ENCODE measurements at places on chromosomes 7 and 10.
A peak's percentile ranks its signal among the peaks of the same experiment; 100 is the strongest.

DNA sequence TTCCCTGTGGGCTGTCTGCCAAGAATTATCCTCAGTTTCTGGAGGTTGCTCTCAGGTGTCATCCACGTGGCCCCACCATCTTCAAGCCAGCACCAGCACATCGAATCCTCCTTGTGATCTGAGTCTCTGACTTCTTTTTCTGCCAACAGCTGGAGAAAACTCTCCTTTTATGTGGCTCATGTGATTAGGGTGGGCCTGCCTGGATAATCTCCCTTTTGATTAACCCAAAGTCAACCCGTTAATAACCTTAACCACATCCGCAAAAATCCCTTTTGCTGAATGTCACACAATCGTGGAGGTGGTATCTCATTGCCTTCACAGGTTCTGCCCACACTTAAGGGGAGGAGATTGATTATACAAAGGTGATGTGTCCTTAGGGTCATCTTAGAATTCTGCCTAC is 73.8 kb downstream of the LRGUK start:
- no peak for DNase-seq

DNA sequence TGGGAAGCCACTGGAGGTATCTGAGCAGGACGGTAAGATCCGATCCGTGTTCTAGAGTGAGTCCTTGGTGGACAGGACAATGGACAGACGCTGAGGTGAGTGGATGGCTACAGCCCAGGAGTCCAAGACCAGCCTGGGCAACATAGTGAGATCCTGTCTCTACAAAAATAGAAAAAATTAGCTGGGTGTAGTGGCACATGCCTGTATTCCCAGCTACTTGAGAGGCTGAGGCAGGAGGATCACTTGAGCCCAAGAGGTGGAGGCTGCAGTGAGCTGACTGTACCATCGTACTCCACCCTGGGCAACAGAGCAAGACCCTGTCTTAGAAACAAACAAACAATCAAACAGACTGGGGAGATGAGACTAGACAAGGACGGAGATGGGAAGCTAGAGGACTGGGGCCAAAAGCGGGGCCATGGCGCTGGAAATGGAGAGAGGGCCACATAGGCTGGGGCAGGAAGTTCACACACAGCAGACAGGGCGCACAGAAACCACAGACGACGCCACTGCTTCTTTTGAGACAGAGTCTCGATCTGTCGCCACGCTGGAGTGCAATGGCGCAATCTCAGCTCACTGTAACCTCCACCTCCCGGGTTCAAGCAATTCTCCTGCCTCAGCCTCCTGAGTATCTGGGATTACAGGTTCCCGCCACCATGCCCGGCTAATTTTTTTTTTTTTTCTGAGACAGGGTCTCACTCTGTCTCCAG is 24.7 kb downstream of the DAGLB start:
- DNase-seq: no peak

DNA sequence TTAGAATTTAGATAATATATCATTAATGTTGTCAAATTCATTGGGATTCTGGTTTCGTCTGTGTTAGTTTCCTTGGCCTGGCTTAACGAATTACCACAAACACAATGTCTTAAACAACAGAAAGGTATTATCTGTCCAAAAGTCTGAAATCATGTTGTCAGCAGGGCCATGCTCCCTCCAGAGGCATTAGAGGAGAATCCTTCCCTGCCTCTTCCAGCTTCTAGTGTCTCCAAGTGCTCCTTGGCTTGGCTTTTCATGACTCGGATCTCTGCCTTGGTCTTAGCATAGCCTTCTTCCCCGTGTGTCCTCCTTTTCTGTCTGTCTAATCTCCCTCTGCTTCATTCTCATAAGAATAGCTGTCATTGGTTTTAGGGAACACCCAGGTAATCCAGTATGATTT is 482.5 kb downstream of the SEMA3D start:
- no peak for DNase-seq

DNA sequence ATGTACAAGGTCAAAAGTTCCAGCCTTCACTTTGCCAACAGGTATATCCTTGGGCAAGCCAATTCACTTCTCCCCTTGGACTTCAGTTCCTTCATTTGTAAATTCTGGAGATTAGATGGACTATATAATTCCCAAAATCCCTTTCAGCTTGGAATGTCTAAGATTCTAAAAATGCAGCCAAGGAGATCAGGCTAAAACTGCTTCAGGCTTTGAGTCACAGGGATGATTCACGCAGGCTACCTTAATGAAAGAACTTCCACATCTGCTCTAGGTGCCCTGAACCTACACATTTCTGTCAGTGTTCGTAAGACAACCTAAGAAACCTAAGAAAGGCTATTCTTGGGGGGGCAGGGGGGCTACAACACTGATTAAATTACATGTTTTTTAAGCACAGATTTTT is 7.1 kb downstream of the CPVL start:
- DNase-seq: no peak

GRCh38 chr7:18357691-18358090 is 137.9 kb upstream of the HDAC9 start:
- no peak for DNase-seq

DNA sequence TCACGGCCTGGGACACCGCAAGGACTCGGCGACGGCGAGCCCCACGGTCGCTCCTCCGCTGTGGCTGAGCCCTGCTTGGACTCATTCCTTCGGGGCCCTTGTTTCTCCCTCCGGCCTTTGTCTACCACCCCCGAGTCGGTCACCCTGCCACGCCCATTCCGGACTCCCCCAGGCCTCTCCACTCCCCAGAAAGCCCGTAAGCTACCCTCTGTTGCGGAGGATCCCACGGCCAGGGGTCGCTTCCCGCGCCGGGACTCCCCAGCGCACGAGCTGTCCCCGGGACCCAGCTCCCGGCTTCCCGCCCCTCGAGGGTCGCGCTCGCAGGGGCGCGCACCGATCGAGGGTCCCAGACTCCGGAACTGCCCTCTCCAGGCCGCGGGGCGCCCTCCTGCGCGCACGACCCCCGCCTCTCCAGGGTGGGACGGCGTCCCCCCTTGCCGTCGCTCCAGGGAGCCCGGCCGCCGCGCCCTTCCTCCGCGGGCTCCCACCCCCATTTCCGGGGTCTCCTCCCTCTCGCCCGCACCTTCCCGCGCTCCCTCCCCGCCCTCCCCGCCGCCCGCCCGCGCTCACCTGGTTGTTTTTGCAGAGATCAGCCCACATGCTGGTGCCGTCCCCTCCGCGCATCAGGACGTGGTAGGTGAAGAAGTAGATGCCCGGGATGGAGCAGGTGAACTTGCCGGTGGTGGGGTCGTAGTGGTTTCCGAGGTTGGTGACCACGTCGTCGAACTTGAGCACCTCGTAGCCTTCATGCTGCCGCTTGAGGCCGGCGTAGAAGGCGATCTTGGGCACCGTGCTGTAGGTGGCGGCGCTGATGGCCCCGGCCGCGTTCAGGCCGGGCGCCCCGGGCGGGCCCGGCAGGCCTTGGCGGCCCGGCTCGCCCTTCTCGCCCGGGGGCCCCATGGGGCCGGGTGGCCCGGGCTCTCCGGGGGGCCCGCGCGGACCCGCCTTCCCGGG is 1.5 kb downstream of the C1QL3 start:
- no peak for DNase-seq

DNA sequence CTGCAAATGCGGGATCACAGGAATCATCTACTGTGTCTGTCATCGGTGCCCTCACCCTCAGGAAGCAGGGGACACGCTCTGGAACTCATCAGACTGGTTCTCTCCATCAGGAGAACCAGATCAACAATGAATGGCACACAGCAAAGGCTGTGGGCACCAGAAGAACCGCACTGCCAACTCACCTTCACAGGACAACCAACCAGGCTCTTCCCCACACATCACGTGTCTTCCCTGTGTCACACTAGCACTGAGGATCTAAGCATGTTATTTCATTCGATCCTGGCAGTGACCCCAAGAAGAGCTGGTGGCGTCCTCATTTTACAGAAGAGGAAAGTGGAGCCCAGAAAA is 106.1 kb downstream of the TNS3 start:
- DNase-seq: no peak

DNA sequence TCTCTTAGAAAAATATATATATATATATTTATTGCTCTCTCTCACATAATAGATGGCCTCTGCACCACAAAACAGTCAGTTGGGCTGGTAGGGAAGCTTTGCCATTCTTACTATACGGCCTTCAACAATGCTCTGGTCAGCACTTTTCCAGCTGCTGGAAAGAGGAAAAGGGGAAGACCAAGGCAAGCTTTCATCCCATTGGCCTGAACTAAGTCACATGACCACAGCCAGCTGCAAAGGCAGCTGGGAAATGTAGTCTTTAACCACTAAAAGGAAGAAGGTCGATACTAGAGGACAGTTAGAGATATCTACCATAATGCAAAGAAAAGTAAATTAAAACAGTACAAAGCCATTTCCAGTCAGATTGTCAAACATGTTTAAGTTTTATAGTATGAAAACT is 58.4 kb upstream of the MACROH2A2 start:
- DNase-seq: no peak

GRCh38 chr7:126449611-126450268 is 803.0 kb downstream of the GRM8 start:
- no peak for DNase-seq

DNA sequence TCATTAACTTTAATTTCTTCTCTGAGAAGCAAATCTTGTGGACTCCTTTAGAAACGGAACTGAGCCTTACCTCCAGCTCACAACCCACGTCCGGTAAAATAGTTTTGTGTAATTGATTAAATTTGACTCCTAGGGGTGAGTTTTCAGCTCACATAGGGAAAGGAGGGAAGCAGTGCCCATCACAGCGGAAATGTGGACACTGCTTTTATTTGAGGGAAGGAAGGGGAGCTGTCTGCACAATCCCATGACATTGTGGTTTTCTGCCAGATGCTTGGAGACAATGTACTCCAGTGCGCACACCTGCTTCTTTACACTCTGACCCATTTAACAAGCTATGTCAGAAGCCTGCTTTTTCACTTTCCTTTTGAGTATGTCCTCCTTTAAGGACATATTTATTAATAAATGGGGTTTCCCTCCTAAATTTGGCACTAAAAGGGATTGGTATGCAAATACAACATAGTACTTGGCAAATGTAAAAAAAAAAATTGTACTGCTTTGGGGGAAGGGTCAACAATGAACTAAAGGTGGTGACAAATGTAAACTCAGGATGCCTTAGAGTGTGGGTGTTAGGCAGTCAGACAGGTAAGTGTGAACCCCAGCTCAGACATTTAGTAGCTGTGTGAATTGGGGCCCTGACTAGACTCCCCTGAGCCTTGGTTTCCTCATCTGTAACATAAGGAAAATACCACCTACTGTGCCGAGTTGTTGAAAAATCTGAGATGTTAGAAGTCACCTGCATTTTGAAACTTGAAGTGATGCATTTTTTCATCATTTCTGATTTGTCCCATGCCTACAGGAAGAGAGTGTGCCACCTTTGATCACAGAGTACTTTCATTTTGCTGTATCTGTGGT is 90.2 kb upstream of the KLF6 start:
- DNase-seq: peak; percentile 17

DNA sequence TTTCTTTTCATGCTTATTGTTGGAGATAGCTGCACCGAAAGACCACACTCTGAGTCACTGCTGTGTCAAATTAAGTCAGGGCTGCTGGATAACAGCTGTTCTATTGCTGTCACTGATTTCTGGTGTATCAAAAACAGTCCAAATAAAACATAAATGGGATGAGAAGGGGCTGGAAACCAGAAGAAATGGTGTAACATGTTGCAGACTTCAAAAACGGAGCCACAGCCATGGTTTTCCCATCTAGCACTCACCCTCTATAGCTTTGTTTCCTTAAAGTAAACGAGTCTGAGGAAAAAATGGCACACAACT is 103.3 kb upstream of the DIP2C start:
- DNase-seq: no peak

- DNase-seq: no peak
These were observed 328.3 kb downstream of the BICC1 start for GRCh38 chr10:58840840-58841435.

DNA sequence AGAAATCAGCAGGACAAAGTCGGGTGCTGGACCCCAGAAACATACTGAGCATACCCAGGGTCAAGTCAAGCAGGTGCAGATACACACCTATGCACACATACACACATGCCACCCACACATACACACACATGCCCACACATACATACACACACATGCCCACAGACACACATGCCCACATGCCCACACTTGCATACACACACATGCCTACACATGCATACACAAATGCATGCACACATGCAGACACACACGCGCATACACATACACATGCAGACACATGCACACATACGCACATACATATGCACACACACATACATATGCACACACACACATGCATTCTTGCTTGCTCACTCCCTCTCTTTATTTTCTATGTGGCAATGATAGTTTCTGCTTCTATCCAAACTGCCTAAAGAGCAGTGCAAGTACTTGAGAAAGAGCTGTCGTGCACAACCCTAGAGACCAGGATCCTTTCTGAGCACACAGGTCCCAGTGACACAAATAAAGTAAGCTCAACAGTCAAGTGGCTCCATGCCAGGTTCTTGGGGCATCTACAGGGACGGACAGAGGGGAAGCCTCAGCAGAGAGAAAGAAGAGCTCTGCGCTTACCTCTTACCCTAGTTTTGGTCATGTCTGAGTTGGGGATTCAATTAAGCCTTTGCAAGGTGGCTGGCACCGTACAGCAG is 83.7 kb downstream of the EBF3 start:
- DNase-seq: no peak

DNA sequence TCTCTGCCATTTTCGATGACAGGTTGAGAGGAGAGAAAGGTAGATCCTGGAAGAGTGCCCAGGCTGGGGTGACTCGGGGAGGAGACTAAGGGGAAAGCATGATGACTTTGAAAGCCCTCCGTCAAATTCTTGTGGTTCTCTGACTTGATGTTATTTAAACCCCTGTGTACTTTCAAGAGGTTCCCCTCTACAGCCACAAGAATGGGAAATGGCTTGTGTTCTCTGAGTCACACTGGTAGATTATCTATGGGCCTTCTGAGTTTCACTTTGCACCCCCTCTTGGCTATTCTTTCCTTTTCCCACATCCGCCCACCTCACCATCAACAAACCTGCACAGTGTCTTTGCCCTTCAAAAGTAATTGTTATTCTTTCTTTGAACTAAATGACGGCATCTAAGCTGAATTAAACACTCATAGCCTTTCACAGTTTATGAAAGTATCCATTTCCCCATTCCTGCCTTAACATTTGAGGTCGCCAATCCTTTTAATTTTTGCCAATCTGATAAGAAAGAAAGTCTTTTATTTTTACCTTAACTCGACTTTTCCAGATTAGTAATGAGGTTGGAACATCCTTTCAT is 24.1 kb downstream of the PRF1 start:
- peak; percentile 62 for DNase-seq

DNA sequence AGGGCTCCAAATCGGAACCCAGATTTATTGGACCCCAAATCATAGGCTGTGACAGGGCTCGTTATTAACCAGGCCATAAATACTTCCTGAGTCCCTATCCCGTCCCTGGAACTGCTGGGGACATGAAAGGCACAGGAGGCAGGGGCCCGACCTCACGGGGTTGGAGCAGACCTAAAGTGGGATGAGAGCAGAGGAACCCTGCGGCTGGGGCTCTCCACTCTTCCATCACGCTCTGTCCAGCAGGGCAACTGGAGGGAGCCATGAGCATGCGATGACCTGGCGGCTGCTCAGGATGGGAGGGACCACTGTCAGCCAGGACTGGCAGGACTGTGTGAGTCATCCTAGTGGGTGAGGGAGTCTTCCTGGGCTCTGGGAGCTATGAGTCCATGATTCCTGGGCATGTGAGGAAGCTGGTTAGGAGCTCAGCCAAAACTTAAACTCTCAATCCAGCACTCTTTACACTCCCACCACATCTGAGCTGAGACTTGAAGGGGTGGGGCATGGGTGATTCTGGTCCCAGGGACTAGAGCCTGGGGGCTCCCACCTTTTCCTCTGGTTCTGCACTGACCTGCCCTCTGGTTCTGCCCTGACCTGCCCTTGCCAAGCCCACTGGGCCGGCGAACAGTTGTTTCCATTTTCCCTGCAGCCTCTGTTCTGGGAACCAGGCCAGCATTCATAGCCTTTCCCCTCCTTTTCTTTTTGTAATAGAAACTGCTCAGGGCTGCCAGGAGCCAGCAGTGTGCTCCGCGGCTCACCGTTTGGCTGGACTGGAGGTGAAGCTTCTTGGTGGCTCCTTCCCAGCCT is 47.1 kb downstream of the SYPL1 start:
- no peak for DNase-seq
